ENCODE measurements at places on chromosomes 16 and 17.
A peak's percentile ranks its signal among the peaks of the same experiment; 100 is the strongest.

- no peak for DNase-seq
Observed at GRCh38 chr17:17205368-17206123, 587 bp downstream of the PLD6 start.

DNA sequence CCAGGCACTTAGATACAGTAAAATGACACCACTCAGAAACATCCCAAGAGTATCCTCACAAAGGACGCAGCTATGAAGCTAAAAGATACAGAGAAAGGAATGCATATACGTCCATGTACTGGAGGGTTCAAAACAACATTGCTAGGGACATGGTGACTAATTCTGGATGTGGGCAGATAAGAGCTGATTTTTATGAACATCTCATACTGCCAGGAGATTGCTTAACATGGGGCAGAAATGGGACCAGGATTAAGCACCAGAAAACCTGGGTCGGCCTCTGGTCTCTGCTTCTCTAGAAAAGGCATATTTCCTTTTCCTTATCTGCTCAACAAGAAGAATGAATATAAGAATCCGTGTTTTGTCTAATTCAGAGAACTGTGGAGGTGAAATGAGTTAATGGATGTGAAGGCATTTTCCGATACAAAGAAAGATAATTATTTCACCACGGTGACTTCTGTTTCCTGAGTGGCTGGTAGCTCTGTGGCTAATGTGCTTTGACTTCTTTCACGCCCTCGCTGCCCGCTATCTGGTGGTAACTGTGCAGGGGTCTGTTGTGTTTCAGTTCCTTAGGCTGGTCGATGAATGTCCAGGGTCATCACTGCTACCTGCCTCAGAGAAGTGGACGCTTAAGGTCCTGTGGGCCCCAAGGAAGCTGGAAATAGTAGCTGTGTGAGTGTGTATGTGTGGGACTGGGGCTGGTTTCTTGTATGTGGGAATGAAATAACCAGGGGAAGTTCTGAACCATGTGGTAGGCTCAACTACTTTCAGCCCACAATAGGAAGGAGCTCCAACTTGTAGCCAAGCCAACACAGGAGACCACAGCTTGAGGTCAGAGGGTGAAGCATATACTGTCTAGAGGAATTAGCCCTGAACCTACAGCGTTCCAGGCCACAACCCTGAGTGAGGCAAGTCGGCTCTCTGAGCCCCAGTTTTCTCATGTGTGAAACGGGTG lies 15.8 kb upstream of the CCL5 start:
- no peak for DNase-seq

GRCh38 chr16:88686062-88686438 lies 257 bp downstream of the SNAI3 start:
- DNase-seq = no peak

DNA sequence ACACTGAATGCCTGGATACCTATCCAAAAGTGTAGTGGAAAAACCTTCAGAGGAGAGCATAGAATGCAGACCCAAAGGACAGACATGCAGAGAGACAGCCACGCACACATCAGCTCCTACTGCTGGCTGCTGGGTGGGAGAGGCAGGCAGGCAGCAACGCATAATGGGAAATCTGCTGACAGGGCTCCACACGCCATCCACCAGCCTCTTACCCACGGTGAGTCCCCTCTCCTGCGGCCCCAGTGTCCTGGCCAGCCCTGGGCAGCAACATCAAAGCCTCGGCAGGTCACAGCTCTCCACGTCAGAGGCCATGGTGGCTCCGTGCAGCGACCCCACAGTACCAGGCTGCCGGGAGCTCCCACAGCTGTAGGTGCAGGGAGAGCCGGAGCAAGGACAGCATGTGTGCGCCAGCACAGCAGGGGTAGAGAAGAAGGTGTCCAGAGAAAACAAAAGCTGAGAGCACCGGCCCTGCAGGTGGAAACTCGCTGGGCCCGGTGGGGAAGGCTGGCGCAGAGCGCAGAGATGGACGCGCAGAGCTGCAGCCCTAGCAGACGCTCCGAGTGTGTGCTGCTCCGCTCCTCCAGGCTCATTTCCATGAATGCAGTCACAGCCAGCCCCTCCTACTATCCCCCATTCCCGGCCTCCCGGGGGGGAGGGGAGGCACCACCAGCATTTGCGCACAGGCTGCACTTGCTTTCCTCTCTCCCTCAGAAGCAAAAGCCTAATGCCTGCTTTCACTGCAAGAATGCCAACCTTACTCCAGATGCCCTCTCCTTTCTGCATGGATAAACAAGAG lies 58.9 kb downstream of the CYTH1 start:
- no peak for DNase-seq

DNA sequence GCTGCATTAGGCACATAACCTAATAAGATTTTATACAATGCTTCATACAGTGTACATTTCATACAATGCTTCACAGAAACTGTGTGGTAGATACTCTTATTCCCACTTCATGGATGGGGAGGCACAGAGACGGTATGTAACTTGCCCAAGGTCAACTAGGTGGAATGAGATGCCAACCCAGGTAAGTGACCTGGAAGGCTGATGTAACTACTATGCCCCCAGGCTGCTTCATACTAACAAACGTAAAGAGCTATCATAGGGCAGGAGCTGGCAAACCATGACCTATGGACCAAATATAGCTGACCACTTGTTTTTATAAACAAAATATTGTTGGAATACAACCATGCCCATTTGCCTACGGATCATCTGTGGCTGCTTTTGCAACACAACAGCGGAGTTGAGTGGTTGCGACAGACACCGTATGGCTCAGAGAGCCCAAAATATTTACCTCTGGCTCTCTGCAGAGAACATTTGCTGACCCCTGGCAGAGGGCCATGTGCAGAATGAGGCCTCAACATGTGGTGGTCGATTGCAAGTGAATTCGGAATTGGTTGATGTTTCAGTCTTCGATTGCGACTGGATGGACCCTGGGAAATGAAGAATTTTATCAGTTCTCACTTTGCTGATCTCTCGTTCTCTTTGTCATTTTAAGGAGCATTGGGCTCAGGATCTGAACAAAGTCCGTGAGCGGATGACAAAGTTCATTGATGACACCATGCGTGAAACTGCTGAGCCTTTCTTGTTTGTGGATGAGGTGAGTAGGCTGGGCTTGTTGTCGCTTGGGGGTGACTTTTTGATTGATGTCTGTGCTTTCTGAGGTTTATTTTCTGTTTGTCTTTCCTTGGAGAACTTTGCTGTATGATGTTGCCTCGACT lies 109.7 kb downstream of the PLCG2 start:
- DNase-seq = no peak

- DNase-seq = no peak
Observed at GRCh38 chr17:78940258-78940657, 15.1 kb upstream of the TIMP2 start.

- no peak for DNase-seq
Observed at GRCh38 chr17:45230410-45230786, 8.7 kb downstream of the FMNL1 start.

DNA sequence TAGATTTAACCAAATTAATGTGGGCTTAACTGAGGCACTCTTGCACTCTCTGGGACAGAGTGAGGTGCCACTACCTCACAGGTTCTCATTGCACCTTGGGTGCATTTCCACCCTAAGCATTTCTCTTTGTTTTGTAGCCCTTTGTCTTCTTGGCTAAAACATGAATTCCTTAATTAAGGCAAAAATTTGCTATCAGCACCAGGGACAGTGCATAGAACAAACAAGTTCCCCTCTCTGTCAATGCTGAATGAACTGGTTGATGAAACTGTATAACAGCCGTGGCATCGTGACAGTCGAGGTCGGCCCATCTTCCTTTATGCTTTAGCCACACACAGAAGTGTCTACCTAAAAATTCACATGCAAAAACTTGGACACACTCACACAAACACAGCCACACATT lies 74.8 kb downstream of the HS3ST2 start:
- no peak for DNase-seq

DNA sequence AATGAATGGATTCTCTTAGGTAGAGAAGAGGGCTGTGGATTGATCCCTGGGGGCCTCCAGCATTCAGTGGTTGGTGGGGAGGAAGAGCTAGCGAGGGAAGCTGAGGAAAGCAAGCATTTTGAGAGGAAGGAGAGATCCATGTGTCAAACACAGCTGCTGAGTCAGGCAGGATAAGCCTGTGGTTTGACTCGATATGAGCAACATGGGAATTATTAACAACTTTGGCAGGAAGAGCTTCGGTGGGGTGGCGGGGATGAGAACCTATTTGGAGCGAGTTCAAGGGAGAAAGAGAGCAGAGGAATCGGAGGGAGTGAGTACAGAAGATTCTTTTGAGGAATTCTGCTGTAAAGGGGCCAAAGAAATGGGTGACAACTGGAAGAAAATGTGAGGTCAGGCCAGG lies 59.5 kb upstream of the CDC42EP4 start:
- DNase-seq = no peak

GRCh38 chr16:10871157-10871991 lies 5.6 kb upstream of the CIITA start:
- DNase-seq = no peak

- no peak for DNase-seq
Observed at GRCh38 chr16:13391337-13391736, 489.9 kb downstream of the SHISA9 start.

DNA sequence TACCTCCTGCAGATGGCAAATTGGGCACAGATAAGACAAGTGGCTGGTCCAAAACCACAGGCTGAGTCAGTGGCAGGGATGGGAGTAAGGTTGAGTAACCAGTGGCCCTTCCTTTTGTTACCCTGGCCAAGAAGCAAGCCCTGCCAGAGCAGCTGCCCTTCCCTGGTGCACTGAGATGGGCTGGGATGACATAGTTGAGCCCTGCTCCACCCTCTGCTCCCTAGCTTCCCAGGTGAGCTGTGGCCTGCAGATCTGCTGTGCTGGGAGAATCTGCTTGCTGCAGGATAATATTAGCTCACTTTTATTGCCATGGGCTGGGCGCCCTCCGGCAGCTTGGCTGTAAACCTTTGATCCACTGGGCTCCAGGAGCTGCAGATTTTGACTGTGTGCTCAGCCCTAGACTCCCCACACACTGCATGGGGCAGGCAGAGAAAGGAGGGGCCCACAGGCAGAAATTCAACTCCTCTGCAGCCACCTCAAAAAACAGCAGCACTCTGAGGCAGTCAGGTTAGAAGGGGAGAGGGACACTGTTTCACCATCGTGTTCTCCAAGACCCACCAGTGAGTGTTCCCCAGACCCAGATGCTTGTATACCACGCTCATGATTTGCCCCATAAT lies 101.8 kb downstream of the CBLN1 start:
- DNase-seq = no peak

DNA sequence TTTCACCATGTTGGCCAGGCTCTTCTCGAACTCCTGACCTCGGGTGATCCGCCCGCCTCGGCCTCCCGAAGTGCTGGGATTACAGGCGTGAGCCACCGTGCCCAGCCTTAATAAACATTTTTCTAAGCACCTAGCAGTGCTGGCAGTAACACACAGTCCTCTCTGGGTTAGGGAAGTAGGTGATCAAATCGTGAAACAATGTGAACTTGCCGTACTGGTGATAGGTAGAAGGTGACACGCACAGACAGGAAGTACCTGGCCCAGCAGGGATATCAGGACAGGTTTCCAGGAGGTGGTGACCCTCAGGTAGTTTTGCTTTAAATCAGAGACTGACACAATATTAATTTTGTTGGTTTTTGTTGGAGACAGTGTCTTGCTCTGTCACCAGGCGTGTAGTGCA lies 4.5 kb downstream of the PLD2 start:
- no peak for DNase-seq

DNA sequence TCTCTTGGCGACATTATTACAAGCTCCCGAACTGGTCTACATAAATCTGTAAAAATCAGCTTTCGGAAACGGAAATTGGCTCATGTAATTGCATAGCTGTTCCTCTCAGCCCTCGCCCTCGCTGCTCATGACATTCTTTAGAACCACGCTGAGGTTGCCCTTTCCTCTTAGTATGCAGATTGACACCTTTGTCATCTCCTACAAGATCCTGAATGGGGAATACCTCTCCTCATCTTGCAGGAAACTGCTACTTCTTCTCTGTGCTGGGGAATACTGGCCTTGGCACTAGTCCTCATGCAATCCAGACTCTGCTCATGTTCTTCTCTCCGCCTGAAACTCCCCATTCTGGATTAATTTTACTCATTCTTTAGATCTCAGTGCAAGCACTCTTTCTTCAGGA lies 22.2 kb upstream of the CDH8 start:
- no peak for DNase-seq

GRCh38 chr17:17515934-17516930 lies 20.0 kb upstream of the RASD1 start:
- DNase-seq = peak; percentile 28

- no peak for DNase-seq
Observed at GRCh38 chr17:33342025-33342424, 48.9 kb upstream of the ASIC2 start.

DNA sequence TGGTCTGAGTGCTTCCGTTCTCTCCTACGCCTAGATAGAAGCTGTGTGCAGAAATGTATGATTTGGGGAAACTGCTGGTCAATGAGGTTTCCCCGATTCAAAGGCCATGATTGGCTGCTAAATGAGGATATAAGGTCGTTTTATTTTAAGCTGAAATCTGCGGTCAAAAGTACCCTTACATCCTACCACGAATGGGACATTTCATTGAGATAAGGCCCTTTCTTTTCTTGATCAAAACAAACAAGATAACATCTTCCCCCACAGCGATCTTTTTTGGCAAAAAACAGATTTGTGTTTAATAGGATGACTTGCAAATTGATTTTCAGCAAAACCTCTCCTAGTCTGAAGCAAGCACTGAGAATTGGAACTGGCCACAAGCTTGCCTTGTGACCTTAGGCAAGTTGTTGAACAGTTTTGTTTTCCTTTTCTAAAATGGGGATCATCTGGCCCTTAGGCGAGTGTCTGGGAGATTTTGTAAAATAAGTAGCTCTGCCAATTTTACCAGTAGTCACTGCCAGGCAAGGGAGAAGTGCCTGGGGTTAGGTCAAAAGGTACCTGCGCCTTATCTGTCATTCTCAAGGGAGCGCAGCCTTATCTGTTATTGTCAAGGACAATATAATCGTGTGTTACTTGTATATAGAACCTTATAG lies 635 bp downstream of the SCPEP1 start:
- DNase-seq = no peak

GRCh38 chr16:79170555-79171246 lies 429.8 kb downstream of the MAF start:
- DNase-seq = no peak

DNA sequence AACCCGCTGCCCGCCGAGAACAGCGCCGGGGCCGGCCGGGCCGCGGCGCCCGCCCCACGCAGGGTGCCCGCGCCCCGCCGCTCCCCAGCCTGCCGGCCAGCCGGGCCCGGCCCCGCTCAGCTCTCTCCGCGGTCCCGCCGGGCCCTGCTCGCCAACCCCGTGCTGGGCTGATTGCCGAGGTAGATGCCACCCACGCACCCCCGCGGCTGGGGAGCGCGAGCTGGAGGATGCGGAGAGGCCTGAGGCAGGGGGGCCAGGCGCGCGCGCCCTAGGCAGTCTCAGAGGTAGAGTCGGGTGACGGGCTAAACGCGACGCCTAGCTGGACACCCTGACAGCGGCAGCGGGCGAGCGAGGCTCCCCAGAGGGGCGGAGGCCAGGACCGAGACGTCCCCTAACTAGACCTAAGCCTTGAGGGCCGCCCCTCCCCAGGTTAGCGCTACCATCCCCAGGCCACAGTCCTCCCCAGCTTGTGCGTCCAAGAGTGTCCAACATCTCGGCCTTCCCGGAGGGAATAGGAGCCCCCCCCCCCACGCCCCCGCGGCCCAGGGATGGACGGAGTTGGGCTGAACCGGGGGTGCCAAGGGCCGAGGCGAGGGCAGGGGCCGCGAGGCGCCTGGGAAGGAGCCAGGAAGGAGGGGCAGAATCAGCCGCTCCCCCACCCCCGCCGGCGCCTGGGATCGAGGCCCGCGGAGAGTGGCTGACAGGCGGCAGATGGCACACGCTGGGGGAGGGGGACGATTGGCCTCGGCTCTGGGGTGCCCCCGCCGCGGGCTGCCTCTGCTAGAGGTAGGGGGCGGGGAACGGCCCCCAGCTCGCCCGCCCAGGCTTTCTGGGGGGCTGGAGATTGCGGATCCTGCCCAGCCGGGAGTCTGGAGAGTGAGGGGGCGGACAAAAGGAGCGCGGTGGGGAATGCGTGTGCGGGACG lies 2.5 kb upstream of the ZNF423 start:
- peak; percentile 61 for DNase-seq

Data from DMS 273 treated with DMSO at 0.1 percent for 48 hours (cell line).